ENCODE measurements at places on chromosomes 13 and 19.

DNA sequence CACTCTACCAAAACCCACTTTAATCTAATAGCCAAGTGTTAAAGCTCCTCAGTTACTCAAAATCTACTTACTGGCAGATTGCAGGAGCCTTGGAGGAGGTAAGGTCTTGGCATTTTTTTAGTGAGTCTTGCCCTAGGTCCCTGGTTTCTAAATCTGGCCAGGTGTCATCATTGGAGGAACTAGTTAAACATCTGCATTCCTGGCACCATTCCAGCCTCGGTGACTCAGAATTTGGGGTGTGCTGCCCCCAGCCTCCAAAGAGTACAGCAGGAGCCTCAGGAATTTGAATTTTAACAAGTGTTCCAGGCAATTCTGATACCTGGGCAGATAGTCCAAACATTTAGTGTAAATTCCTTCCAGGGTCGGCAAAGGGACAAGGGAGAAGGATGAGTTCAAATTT, 37.4 kb downstream of the KLF5 start:
- DNase-seq = peak; percentile 50

DNA sequence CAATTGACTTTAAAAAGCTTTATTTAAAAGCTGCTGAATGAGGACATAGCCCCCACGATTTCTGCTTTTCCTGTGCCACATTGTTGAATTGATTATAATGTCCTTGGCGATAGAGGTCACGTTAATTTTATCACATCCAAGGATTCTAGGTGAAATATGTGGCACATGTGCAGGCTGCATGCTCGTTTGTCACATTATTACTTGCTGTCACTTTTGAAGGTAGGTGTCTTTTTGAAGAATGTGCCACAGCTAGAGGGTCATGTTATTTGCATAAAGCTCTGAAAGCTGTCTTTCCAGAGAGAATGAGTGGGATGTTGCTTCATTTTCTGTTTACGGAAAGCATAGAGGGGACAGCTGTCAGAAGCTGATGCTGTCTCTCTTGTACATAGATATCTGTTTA, 927.6 kb upstream of the ATXN8OS start:
- DNase-seq = no peak

GRCh38 chr13:113853518-113854237, 10.2 kb downstream of the GAS6 start:
- DNase-seq = no peak

DNA sequence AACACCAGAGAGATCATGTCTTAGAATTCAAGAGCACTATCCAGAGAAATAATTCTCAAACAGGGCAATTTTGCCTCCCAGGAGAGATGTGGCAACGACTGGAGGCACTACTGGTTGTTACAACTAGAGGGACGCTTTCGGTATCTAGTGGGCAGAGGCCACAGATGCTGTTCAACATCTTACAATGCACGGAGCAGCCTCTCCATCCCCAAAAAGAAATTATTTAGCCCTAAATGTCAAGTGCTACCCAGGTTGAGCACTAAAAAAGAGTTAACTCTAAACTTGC, 78.6 kb downstream of the ABCC4 start:
- DNase-seq = no peak

DNA sequence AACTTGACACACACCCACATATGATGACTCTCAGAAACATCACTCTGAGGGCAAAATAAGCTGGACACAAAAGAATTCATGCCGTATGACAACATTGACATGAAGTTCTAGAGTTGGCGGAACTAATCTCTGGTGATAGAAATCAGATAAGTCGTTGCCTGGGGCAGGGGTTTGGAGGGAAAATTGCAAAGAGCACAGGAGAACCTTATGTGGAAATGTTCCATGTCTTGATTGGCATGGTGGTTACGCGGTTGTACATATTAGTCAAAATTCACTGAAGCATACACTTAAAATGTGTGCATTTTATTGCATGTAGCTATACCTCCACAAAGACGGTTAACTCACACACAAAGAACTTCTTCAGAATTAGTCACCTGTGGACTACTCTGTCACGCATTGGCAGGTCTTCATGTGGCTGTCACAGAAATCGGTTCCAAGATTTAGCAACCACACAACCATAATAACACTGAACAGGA, 137.8 kb upstream of the GJB6 start:
- no peak for DNase-seq

DNA sequence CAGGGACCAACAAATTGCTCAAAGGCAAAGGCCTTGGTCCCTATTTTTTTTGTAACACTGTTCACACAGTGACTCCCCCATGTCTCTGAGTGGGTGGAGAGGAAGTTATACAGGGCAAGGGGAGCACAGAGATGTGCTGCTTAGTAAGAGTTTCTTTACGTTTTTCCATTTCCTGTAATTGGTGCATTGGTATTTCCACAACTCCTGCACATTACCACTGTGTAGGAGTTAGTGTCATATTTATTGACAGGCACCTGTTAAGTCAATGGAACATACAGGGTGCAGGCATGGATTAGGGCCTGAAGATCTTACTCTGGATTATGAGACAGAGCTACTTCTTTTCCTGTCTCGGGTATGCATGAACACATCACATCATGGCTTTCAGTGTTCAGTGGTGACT, 45.2 kb downstream of the SOX21 start:
- no peak for DNase-seq

DNA sequence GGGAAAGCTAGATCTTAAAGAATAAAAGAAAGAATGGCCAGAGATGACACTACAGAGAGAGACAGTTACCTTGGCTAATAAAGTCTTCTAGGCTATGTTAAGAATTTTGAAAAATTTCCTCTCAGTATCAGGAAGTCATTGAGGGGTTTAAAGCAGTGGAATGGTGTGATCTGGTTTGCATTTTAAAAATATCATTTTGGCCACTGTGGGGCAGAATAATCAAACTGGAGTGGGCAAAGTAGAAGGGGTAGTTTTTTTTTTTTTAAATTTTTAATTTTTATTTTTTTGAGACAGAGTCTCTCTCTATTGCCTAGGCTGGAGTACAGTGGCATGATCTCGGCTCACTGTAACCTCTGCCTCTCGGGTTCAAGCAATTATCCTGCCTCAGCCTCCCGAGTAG, 4.4 kb upstream of the CNMD start:
- no peak for DNase-seq
